ENCODE measurements at places on chromosomes 3 and 15.

- DNase-seq: no peak
Observed at GRCh38 chr3:105944721-105945120, 75.9 kb upstream of the CBLB start.

DNA sequence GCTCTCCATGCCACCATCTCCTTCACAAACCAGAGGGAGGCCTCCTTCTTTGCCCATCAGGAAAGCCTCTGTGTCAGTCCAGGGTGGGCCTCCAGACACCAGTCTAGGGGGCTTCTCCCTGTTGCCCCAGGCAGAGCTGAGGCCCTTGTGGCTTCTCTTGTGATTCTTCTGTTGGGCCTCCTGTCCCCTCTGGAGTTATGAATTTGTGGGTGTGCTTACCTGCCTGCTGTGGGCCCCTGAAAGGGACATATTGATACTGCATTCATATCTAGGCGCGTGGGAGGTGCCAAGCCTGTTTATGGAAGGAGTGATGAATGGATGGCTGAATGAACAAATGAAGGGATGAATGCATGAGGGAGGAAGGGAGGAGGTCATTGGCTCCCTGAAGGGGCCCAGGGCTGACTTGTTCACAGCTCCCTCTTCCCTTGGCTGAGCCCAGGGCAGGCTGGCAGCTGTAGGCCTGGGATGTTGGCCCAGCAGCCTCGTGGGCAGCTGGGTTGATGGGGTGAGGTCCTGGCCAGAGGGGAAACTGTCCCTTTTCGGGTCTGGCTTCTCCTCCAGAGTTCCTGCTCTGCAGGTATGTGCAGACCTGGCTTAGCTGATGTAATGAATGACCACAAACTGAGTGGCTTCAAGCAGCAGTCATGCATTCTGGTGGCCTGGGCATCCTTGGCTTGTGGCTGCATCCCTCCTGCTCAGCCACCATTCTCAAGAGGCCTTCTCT, 195.4 kb downstream of the GOLGA6L6 start:
- no peak for DNase-seq

- DNase-seq: no peak
Observed at GRCh38 chr3:116905794-116906193, 196.2 kb downstream of the TUSC7 start.

DNA sequence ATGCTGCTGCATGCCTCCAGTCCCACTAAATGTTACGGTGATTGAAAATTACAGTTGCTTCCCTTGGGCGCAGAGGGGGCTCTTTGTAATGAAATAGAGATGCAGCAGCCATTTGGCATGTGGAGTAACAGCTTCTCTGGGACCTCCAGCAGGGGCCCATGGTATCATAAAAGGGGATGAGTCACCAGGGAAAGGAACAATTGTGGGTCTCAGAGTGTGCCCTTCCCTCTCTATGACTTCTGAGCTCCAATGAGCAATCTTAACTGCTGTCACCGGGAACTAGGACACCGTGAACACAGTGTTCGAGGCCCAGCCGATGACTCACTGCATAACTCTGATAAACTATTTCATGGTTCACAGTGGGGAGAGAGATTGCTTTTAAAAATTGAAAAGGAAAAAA, 164.8 kb upstream of the NUDT16 start:
- DNase-seq: no peak

DNA sequence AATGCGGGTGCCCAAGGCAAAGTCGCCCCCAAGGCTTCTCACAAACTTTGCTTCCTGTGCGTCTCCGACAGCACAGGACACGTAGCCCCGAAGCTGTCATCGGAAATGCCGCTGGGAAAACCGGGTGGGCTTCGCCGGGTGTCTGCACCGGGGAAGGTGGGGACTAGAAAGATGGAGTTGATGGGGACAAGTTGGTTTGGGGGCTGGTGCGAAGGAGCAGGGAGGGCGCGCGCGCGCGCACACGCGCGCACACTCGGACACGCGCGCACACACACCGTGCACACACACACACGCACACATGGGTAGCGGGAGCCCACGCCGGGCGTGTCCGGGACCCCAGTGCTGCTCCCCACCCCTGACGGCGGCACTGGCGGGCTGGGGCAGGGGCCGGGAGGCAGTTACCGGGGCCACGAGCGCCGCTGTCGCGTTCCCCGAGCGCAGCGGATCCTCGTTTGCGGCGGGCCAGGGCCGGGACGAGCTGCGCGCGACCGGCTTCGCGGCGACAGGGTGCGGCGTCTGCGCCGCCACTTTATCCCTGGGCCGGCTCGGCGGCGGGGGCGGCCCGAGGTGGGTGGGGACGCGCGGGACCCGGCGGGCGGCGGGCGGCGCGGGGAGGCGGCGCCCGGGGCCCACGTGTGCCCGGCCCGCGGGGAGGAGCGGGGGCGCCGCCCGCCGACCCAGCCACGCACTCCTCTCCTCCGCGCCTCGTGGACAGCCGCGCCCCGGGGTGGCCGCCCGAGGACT, 539 bp upstream of the MGLL start:
- peak; percentile 44 for DNase-seq

- DNase-seq: no peak
Observed at GRCh38 chr3:47003461-47004368, 24.2 kb downstream of the NBEAL2 start.

GRCh38 chr15:41897363-41897799, 3.5 kb upstream of the SPTBN5 start:
- DNase-seq: no peak

DNA sequence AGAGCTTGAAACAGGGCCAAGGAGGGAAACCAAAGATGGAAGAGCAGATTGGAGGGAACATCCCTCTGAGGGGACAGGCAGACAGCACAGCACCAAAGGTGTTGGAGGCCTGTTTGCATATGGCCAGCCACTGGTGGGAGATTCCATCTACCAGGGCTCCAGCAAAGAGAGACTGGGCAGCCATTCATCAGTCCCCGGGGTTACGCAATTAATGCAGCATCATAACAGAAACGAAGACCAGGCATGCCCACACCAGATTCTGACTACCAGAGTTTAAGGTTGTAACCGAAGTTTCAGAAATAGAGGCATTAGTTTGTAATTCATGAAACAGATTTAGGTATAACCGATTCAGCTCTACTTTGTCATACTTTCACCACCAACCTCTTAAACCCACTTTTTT, 58.1 kb downstream of the COL8A1 start:
- no peak for DNase-seq

GRCh38 chr3:101325393-101326134, 5.2 kb upstream of the IMPG2 start:
- no peak for DNase-seq

- DNase-seq: no peak
Observed at GRCh38 chr3:142976621-142977398, 13.3 kb upstream of the PAQR9 start.

DNA sequence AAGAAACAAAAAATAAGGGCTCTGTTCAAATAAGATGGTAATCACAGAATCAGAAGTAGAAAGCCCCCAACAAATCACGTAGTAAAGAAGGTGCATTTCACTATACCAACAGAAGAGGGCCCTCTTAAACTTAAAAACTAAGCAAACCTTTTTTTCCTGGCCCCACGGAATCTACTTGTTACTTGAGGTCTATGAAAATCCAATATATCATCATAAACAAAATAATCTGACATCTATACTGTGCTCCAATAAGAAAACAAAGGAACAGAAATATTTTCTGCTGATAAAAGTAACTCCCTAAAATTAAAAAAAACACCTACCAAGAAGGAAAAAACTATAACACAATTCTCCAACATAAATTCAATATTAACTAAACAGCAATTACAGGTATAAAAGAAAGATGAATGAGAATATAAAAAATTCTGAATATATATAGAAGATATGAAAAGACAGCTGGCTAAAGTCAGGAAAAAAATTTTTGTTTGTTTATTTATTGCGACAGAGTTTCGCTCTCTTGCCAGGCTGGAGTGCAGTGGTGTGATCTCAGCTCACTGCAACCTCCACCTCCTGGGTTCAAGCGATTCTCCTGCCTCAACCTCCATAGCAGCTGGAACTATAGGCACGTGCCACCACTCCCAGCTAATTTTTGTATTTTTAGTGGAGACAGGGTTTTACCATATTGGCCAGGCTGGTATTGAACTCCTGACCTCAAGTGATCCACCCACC, 81.8 kb downstream of the CLASP2 start:
- no peak for DNase-seq

DNA sequence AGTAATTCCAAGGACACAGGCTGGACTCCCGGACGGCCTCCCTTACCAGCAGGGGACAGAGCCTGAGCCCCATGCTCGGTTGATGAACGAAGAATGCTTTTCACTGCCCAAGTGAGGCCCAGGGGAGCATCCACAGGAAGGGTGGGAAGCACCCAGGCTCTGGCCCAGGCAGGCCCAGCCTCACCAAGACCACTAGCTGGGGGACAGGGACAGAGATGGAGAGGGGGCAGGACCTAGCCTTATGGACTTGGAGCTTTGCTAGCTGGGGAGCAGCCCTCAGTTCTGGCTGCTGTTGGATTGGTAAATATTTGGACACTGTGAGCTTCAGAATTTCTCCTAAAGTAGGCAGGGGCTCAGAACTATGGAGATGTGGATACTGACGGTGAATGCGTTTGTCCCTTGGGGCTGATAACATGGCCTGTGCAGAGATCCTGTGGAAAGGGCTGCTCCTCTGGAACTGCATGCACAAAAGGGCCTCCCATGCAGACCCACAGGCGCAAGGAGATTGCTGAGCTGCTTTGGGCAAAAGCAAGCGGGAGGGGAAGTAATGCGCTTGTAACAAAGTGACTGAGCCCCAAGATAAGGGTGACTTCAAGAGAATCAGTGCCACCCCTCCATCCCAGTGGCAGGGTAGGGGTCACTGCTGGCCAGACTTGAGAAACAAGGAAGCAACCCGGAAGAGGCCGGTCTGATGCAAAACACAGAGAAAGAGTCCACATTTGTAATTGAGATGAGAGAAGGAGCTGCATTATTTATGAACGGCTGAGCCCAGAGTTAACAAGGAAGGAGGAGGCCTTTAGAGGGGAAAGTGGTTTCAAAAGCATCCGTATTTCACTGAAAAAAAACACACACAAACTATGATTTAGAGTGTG, 70.1 kb upstream of the MEF2A start:
- DNase-seq: no peak

- no peak for DNase-seq
Observed at GRCh38 chr3:174170248-174170647, 688.9 kb upstream of the NAALADL2 start.

DNA sequence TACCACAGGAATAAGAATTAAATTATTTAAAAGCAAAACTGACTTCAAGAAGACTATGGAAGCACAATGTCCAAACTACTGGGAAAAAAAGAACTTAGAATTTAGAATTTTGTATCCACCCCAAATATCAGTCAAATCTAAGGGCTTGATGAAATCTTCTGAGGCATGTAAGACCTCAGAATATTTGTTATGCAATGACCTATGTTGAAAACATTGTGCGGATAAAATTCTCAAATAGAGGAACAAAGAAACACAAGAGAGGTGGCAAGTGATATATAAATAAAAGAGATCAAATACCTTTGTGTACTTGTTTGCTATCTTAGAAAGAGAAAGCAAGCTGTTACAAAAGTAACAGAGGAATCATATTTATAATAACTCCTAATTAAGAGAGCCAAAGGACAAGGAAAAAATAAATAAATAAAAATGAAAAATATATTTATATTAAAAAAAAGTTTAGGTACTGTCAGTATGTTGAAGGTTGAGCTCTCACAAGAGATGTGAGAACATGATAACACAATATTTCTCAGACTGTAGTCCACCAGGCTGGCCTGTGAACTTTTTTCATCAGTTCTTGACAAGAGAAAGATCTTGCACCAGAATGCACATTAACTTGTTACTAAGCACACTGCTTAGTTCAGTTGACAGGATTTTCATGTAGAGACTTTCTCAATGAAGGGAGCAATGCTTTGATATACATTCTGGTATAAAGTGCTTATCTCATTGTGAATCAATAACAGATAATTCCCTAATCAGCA, 50.0 kb downstream of the CPA3 start:
- DNase-seq: no peak

GRCh38 chr3:69201658-69202057, 79.3 kb upstream of the LMOD3 start:
- DNase-seq: no peak

DNA sequence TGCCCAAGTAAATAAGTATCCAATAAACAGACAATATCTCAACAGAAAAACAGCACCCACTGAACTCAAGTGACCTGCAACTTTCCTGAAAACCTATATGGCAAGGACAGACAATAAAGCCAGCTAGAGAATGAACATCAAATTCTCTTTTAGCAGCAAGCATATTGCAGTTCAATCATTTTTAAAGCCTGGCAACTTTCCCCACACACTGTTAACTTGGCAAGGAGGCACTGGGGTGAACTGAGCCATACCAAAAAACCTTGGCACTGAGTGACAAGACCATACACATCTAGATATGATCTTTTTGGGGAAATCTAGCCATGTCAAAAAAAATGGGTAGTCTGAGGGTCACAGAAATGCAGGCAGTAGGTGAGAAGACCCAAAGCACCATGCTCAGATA, 174.6 kb downstream of the STT3B start:
- DNase-seq: no peak

DNA sequence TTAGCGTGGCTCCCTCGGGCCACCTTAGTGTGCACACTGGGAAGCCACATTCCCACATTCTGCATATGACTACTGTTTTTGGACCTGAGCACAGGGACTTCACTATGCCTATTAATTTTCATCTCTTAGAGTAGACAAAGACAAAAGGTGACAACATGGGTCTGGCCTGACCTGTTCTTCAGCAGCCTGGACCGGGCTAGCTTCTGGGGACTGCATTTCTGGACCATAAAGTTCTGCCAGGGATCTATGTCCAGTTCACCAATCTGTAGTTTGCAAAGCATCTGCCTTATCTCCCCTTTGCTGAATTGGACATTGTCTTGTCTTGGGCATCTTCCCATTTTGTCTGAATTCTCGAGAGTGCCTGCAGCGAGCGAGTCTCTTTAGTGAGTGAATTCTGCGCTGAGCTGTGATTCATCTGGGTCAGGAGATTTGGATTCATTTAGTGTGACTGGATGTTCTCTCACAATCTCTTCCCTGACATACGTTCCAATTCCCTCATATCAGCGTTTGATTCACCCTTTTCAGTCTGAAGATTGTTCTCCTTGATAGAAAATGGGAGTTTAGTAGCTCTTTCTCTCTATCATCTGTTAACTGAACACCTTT, 112.2 kb upstream of the PLXNA1 start:
- DNase-seq: no peak
